Stomach (tissue), 19 donors: ENCODE measurements at places on chromosomes 11 and 22. TPM values are rescaled to one million over a fixed set of nuclear protein-coding genes. Genes with fewer than 3 reads are reported as not detected.

The IL17REL gene
- polyA plus RNA-seq = 0.03 TPM

The GRM5 gene
- polyA plus RNA-seq = not detected

The FOLR1 gene
- 20.9 TPM for polyA plus RNA-seq

The FOLR2 gene
- 9.0 TPM for polyA plus RNA-seq

The SYT8 gene
- 77.3 TPM for polyA plus RNA-seq
